ENCODE measurements at places on chromosomes 5 and 9.

GRCh38 chr5:23631302-23632045, 124.1 kb downstream of the PRDM9 start:
- no peak for DNase-seq

- DNase-seq = no peak
Measured at GRCh38 chr9:132372177-132373095, 17.6 kb upstream of the SETX start.

GRCh38 chr5:55699041-55699688, 13.0 kb downstream of the SLC38A9 start:
- no peak for DNase-seq

DNA sequence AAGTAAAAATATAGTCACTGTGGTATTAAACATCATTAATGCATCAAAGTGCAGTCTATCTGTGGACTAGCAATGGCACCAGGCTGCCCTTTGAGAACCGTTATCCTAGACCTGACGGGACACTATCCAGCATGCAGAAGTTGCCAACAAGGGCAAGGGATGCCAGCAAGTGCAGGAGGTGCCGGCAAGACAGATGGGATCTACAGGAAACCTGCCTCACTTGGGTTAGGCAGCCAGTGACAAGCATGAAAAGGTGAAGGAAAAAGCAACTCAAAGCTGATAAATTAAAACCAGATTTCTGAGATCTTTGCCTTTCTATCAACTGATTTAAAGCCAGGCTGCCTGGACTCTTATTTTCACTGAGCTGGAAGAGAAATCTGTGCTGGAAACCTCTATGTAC, 315.2 kb upstream of the PDE4D start:
- no peak for DNase-seq

GRCh38 chr5:102932781-102933180, 177.7 kb downstream of the PAM start:
- no peak for DNase-seq

GRCh38 chr5:83721953-83722901, 1.6 kb upstream of the HAPLN1 start:
- DNase-seq = no peak

DNA sequence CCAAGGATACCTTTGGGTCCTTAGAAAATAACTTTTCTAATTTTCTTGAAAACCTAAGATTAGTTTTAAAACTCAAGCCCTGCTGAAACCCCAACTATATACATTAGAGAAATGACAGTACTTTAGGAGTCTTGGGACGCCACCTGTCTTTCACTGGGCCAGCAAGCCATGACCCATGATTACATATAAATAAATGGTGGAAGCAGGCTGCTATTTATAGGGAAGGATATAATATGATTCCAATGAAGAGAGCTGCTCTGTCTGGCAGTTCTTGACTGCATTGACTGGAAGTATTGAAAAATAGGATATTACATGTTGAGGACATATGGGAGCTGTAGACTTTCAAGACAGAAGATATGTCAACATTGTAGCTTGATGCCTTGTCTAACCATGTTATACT, 7.3 kb downstream of the JMY start:
- no peak for DNase-seq

DNA sequence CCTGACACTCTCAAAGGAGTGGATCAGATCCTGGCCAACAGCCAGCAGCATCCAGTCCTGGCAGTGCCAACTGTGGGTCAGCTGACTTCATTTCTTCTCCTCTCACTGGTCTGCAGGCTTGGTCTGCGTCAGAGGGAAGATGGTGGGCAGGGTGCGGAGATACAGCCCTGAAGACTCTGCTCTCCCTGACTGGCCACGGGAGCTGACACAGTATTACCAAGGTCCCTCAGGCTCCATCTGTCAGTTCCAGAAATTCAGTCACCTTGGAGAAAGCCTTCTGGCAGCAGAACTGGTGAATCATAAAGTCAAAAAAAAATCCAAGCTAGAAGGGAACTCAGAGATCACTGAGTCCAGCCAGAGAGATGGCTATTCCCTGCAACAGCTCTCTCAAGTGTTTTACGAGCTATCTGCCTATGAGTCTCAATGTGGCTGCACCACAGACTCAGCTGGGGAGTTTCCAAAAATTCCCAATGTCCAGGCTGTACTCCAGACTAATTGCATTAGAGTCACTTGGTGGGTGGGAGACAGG, 27.9 kb downstream of the C1QTNF2 start:
- no peak for DNase-seq

All from cortex of kidney (tissue), 1 donor.